Fibroblast of skin of left biceps (primary cell): ENCODE measurements at places on chromosomes 7 and 10.

GRCh38 chr10:120336911-120337540 is 120.0 kb upstream of the PLPP4 start:
- DNase-seq, result peak; percentile 1

GRCh38 chr7:3887096-3887690 is 586.1 kb downstream of the SDK1 start:
- no peak for DNase-seq

DNA sequence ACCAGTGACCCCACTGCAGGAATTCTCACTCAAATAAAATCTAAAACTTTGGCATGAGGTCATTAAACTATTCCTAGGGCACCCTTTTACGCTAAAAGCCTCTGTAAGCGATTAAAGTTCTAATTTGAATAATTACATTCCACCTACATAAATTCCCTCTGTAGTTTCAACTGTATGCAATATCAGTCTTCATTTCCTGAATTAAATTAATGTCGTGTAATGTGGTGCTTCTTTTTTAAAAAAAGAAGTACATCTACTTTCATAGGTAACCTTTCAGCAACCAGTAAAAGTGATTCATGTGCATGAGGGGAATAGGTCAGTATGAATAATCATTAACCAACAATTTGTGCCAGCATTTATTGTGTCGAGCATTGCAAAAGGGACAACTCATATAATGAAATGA is 44.7 kb downstream of the IMMP2L start:
- DNase-seq, result no peak

- DNase-seq, result no peak
Observed at GRCh38 chr10:86753051-86753450, 3.4 kb upstream of the BMPR1A start.

DNA sequence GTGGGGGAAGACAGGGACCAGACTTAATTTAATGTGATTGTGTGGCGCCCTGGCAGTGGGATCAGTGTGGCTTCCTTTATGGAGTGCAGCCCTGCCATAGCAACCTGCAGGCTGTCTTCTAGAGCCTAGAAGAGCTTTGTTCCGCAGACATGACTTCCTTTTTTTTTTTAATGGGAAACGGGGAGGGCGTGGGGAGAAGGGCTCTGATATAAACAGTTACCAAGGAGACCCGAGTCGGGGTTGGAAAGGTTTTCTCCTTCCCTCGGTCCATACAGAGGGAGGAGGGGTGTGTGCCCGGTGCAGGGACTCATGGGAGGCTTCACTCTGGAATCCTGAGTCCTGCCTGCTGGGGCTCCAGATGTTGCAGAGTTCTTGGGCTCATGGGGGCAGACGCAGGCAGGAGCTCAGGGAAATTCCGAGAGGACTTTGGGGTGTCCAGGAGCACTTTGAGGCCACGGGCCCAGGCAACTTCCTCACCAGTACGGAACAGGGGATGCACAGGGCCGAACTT is 26.9 kb downstream of the TMEM120A start:
- no peak for DNase-seq
